ENCODE measurements at places on chromosomes 12 and 14.
A peak's percentile ranks its signal among the peaks of the same experiment; 100 is the strongest.

DNA sequence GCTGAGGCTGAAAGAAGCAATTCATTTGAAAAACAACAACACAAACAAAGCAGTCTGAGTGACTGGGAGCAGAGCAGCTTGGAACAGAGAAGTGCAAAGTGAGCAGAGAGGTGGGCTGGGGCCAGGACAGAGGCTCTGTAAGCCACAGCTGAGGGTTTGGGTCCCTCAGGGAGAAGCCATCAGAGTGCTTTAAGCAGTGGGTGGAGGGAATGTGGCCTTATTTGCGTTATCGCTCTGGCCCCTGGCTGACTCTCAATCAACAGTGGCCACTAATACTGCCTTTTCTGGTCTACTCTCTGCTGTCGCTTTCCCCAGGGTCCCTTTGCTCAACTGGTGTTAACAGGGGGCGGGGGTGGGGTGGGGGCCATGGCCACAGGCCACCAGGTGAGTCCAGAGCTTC lies 44.2 kb downstream of the IRF2BPL start:
- DNase-seq, result no peak

- no peak for DNase-seq
These were observed 85.0 kb downstream of the PTGER2 start for GRCh38 chr14:52399104-52399503.

- DNase-seq, result peak; percentile 39
These were observed 490 bp downstream of the RILPL1 start for GRCh38 chr12:123532808-123533649.

GRCh38 chr14:23877538-23878180 lies 75.9 kb upstream of the DHRS4 start:
- DNase-seq, result peak; percentile 49

- DNase-seq, result no peak
These were observed 125.1 kb upstream of the TBX3 start for GRCh38 chr12:114809097-114809496.

GRCh38 chr12:65673732-65674131 lies 150.6 kb upstream of the HMGA2 start:
- no peak for DNase-seq

DNA sequence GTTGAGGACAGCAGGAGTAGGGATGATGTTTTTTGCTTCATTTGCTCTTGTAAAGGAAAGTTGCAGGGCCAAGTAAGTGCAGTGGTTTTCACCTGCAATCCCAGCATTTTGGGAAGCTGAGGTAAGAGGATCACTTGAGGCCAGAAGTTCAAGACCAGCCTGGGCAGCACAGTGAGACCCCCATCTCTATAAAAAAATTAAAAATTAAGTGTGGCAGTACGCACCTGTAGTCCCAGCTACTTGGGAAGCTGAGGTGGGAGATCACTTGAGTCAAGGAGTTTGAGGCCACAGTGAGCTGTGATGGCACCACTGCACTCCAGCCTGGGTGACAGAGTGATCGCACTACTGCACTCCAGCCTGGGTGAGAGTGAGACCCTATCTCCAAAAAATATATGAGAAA lies 10.8 kb downstream of the DPF3 start:
- DNase-seq, result no peak

DNA sequence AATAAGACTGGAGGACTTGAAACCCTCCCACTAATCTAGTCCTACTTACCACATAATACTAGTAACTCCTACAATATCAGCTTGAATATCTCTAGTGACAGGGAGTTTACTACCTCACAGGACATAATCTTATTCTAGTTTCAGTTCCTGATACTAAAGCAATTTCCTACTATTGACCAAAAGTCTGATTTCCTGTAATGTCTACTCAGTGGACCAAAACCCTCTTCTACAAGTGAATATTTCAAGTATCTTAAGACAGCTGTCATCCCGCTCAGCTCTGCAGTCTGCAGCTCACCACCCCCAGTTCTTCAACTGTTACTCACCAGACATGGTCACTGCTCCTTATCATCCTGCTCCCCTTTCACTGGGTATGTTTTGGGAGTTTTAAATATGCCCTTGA lies 70.8 kb upstream of the TMCC3 start:
- no peak for DNase-seq

DNA sequence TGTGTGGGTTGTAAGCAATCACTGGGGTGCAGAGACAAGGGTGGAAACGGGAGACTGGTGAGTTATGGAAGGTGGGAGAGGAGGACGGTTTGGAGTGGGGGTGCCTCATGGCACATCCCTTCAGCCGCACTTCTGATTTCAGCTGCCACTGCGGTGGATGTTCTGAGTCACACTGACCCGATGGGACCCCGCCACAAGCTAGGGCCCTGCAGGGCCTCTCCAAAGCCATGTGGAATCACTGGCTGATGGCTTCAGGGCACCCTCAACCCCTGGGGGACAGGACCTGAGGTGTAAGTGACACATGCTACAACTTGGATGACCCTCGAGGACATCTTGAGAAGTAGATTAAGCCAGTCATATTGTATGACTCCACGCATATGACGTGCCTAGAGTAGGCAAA lies 53.7 kb downstream of the GPR68 start:
- DNase-seq, result no peak

DNA sequence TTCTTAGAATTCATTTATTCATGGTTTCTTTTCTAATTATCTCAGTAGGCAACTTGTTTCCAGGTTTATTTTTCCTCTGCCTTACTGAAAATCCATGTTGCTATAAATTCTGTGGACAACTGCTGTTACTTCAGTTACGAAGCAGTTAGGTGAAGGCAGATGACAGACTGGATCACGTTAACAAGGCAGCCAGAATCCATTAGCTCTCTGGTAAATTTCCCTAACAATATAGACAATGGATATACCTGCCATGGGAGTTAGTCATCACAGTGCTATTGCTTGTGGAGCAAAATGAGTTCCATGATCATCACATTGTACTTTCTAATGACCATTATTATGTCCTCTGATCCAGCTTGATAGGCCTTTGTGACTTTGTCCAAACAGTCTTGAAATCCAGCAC lies 291.5 kb downstream of the NELL2 start:
- no peak for DNase-seq

DNA sequence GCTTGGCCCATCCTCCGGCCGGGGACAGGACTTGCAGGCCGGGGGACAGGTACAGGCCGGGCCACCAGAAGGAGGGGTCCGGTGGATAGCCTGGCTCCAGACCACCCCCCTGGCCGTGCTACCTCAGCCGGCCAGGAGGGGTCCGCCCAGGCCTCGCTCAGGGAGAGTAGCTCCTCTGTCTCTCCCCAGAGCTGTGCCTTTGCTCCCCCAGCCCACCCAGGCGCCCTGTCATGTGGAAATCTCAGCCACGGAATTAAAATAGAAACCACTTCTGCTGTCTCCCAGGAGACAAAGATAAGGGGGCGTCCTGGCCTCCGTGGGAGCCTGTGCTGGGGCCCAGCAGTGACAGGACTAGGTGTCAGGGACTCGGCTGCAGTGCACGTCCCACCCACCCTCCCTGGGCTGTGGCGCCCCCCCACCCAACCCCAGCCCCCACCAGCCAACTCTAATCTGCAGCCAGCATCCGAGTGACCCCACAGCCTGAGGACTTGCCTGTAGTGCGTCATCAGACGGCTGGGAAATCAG lies 3.3 kb upstream of the CRIP2 start:
- DNase-seq, result no peak

- DNase-seq, result no peak
These were observed 334.3 kb upstream of the FBXO33 start for GRCh38 chr14:39766397-39767000.

DNA sequence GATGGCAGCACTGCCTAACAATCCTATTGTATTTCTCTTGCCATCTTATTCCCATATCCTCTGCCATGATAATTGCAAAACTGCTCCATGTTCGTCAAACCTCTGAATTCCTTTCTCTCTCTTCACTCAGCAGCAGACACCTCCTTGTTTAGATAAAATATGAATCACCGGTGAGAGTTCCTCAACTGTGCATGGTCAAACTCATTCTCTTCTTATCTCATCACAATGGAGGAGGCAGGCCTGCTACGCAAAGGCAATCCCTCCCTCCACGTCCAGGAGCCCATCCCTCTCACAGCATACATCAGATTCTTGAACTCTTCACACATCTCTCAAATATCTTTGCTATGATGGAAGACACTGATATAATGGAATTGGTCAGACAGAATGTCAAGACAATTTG lies 90.1 kb upstream of the DAAM1 start:
- DNase-seq, result no peak

DNA sequence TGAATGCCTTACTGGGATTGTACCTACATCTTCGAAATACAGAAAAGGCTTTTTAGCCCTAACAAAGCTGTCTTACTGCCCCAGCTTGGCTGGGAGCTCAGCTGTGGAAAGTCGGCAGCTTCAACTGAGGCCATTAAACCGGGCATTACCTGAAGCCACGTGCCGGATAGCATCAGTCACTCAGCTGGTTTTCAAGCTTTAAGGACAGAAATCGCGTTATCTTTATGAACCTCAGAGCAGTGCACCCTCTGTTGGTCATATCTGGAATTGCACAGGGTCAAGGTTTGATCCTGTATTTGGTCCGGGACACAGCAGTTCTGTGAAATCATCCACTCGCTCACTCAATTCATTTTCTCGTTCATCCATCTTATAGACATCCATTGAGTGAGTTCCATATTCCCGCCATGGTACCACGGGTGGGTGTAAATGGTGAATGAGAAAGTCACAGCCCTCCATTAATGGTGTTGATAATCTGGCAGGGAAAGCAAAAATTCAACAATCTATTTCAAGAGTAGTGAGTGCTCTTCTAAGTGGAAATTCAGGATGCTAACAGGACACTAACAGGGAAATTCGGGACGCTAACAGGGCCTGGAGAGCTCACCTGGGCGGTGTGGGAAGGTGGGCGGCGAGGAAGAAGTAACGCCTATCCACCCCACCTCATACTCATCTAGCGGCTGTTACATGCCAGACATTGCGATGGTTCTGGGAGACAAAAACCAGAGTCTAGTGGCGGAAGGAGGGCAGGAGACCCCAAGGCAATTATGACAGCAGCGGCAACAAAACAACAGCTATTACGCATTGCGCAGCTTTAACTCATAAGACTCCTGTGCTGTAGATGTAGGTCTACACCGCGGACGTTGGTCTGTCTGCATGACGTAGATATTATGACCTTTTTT lies 60.6 kb upstream of the TCL1A start:
- peak; percentile 57 for DNase-seq

DNA sequence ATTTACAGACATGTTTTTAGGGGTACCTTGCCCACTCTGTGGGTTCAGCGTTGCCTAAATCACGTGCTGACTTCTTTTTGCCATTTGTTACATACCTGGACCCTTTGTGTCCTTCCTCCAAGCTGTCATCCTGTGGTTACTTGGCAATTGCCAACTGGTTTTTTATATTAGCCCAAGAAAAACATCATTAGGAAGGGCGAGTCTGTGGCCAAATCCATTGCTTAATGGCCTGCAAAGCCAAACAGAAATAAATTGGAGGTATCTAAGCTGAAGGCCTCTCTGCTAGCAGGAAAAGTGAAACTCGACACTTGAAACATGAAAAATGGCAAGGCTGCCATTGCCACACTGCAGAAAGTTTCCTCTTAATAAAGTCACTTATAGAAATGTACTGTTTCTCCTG lies 190.4 kb downstream of the NUAK1 start:
- DNase-seq, result no peak

GRCh38 chr14:102495491-102496330 lies 13.9 kb downstream of the ANKRD9 start:
- DNase-seq, result no peak

DNA sequence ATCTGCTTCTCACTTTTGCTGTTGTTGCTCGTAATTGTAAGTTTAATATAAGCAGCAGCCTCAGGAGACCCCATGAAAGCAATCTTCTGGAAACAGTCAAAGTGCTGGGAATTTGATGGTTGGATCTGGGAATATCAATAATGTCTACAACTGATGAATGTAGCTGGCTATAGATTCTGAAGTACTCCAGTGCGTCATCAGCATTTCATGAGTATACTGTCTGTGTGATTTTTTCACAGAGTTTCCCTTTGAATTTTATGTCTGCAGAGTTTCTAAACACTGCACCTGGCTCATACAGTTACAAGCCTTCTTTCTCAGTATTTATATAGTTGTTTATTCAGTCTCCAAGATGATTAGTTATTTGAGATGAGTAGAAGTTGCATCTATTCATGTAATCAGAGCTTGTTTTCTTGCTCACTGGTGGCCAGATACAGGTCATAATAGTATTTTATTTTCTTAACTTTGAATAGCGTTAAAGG lies 222.3 kb downstream of the RAD51B start:
- DNase-seq, result no peak

GRCh38 chr14:93317875-93318807 lies 14.7 kb downstream of the BTBD7 start:
- no peak for DNase-seq

GRCh38 chr14:75563931-75564330 lies 14.5 kb upstream of the FLVCR2 start:
- no peak for DNase-seq

GRCh38 chr12:101696251-101697196 lies 916 bp upstream of the CHPT1 start:
- DNase-seq, result peak; percentile 36

DNA sequence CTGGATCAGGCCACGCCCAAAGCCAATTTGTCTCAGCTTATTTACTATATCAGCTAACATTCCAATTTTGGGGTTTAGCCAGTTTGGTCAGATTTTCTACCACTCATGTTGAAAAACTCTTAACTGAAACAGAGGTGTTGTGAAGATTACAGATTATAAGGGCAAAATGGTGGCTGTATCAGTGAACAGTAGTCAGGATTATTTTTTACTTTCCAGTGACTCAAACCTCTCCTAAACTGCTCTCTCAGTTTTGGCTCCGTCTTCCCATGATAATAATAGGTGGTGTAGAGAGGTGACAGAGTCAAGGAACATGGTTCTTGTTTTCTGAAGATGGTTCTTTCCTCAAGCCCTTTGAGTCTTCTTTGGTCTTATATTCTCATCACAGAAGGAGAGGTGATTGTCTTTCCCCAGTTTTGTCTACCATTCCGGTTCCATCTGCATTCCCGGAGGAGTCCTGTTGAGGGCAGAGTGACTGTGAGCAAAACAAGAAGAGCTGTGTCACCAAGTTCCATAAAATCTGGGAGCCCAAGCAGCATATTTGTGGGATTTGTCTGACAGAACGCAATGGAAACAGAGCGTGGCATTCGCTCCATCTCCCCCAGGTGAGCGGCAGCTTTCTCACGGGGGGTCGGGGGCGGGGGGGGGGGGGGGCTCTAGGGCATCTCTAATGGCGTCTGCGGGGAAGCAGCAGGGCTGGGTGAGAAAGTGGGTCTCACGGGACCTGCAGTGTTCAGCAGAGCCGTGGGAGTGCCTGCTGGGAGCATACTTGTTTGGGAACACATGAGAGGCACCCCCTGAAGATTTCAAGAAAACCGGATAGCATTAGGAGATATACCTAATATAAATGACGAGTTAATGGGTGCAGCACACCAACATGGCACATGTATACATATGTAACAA lies 59.1 kb downstream of the TBC1D30 start:
- no peak for DNase-seq

- no peak for DNase-seq
These were observed 1.6 kb upstream of the ACVRL1 start for GRCh38 chr12:51905471-51906429.

DNA sequence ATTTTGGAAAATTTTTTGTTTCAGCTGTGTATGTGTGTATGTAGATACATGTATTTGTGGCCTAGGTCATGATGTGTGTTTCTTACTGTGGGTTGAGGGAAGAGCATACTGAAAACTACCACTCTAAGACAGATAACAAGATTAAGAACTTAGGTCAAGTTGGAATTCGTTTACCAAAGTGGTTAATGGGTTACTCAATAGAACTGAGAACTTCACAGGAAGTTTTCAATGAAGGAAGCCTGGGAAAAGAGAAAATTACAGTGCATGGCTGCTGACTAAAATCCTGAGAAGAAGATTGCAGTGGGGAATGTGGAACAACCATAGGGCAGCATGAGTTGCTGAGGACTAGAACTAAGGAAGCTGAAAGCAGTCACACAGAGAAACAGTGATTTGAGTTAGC lies 21.4 kb upstream of the FOXG1 start:
- no peak for DNase-seq

All from activated T-cell treated with anti-CD3 and anti-CD28 coated beads, Interleukin-2, amount 50 U/mL, for 48 hours (primary cell).